ENCODE measurements at places on chromosomes 2 and 18. TPM values are rescaled to one million over a fixed set of nuclear protein-coding genes. Genes with fewer than 3 reads are reported as not detected.

The CD8B gene
- total RNA-seq, result not detected

- no peak for DNase-seq
Observed at GRCh38 chr2:28678175-28678855, 73.3 kb upstream of the PPP1CB start.

DNA sequence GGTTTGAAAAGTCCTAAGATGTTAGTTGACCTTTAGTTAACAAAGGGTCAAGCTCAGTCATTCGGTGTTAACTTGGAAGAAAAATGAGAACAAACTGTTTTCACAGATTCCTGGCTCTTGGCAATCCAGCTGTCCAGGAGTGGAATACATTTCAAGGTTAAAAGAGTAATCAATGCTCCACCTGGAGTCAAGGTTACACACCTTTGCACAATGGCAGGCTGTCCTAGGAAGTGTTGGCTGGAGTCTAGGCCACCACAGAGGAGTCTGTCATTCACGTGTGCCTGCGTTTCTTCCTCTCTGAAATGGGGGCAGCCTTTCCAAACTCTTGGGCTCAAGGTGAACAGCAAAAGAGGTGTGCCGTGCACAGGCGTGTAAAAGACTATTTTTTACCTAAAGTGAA lies 6.3 kb upstream of the ID2 start:
- no peak for DNase-seq

DNA sequence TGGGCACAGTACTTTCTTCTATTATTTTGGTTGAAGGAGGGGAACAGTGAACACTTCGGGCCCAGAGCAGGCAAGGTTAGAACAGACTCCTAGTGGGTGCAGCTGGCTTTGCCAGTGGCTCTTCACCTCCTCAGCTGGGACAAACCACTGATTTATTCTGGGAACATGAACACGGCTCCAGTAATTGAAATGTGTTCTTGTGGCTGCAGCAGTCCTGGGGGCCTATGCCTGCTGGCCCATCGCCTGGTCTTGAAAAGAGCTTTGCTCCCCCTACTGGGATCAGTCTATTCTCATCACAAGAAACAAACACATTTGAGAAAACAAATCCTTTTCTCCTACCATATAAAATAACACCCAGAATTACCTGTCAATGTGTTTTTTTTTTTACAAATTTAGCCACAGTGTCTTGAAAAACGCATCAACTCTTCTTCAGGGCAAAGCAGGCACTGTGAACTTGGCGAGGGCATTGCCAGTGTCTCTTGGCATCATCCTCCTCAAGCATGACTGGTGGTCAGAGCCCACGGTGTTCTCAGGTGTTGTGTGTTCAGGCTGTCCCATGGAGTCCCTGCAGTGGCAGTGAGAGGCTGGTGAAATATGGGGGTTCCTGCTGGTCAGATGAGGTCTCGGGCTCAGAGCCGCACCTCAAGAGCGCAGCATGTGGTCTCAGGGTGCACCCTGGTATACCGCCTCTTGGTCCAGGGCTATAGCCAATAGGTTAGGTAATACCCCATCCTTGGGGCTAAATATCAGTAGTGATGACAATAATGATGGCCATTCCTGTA lies 51.3 kb downstream of the RNF144A start:
- DNase-seq, result no peak

The HOXD8 gene
- total RNA-seq, result 0.39 TPM

DNA sequence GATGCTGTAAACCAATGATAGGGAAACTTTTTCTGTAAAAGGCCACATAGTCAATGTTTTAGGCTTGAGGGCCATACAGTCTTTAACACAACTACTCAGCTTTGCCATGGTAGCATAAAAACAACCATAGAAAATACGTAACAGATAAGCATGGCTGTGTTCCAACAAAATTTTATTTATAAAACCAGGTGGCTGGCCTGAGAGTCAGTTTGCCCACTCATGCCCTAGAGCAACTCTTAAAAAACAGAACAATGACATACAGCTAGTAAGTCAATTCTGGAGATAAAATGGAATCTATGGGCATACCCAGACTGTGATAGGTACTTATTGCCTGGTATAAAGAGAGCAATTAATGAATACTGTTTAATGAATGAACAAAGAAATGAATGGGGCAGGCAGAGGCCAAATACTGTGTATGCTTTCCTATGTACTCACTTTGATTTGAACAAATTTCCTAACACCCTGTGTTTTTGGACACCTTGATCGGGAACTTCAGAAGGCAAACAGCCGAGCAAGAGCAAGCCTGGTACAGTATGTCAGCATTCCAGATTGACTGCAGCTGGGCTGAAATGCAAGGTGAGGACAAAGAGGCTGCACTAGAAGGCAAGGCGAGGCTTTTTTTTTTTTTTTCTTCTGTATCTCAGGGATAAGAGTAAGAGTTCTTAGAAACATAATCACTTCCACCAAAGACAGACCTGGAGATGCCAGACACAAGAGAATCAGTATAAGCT lies 315.3 kb downstream of the CLIP4 start:
- no peak for DNase-seq

The TNFAIP6 gene
- total RNA-seq, result not detected

DNA sequence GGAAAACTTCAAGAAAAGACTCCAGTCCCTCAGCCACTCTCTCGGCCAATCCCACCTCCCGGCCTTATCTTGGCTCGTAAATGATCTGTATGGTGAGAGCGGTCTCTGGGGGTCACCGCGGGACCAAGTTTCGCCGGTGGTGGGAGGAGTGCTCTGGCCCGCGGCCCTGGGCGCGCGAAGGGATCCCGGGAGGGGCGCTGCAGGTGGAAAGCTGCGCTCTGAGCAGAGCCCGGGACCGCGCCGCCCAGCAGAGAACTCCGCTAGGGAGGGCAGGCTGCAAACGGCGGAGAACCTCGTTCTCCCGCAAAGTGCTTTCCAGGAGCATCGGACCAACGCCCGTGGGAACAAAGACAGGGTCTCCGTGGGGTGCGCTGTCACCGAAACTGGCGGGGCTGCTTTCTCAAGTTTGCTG lies 622 bp downstream of the LRP2 start:
- DNase-seq, result no peak

The KIAA2012 gene
- total RNA-seq, result not detected

All from PC-9 (cell line).